Occipital lobe (tissue), 3 donors: ENCODE measurements at places on chromosomes 2 and 18. TPM values are rescaled to one million over a fixed set of nuclear protein-coding genes. Genes with fewer than 3 reads are reported as not detected.
A peak's percentile ranks its signal among the peaks of the same experiment; 100 is the strongest.

- no peak for DNase-seq
Measured at GRCh38 chr18:13587001-13587400, 139.4 kb downstream of the FAM210A start.

DNA sequence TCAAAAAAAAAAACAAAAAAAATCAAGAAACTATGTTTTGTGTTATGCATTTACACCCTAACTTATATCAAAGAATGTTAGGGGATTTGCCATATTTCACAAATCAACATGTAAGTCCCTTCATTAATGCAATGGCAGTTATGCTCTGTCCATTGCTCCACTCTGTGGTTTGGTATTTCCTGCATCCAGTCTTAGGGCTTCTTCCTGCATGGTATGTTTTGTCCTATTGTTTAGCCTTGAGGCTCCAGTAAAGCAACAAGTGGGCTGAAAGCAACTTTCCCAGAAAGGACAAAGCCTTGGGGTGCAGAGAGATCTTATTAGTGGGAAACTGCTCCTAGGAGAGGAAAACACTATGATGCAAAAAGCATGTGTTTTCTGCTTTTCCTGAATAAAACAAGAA is 474.1 kb downstream of the IRS1 start:
- no peak for DNase-seq

- no peak for DNase-seq
Measured at GRCh38 chr2:166593403-166593802, 99.4 kb upstream of the SCN7A start.

DNA sequence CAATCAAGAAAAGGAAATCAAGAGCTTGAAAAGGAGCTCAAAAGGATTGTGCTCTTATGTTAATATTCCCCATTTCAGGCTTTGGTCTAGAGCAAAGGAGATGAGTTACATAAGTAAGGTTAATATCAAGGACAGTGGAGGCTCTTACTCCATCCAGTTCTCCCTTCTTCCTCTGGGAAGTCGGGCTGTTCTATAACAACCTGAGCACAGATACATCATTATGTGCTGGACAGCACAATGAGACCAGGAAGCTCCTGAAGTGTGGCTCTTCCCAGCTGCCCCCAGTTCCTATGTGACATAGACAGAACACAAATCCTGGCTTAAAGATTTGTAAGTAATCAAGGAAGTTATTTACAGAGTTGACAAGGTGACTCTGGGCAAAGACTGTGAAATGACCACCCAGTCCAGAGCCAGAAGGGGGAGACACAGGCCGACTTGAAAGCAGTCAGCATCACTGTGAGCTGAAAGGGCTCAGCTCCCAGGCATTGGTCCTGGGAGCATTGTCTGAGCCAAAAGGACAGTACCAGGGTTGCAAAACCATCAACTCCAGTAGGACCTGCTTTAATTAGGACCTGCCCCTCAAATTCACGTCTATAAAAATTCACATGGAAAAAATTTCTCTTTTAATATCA is 917.6 kb upstream of the ACVR2A start:
- DNase-seq = no peak

GRCh38 chr2:118881490-118882129 is 34.2 kb upstream of the EN1 start:
- DNase-seq = peak; percentile 13

GRCh38 chr2:88234760-88235159 is 64.6 kb downstream of the THNSL2 start:
- DNase-seq = no peak

DNA sequence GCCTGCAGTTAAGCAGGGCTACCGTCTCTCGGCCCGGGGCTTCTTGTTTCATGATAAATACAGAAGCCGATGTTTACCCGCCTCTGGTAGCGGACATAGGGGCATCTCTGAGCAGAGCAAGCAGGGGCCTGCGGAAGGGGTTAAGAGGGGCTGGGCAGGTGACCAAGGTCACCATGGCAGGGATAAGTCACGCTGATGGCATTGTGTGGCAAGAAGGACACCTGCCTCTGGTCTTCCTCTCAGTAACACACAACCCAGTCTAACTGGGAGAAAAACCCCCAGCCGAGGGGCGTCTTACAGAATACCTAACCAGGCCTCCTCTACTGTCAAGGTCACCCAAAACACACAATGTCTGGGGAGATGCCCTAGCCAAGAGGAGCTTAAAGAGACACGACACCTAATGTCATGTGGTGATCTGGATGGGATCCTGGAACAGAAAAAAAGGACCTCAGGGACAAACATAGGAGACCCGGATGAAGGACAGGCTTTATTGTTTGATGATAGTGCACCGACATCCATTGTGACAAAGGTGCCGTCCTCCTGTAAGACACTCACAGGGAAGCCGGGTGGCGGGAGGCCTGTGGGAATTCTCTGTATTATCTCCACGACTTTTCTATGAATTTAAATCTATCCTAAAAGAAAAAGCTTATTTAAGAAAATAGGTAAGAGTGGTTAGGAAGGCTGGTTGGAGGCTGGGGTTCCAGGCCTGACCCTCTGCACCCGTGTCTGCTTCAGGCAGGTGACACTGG is 24.8 kb downstream of the SH3BP4 start:
- no peak for DNase-seq

GRCh38 chr2:150409196-150409595 is 78.3 kb downstream of the RND3 start:
- no peak for DNase-seq

GRCh38 chr18:58013241-58014211 is 30.5 kb upstream of the NEDD4L start:
- DNase-seq = no peak

- DNase-seq = no peak
Measured at GRCh38 chr2:8986327-8986976, 17.0 kb downstream of the MBOAT2 start.

DNA sequence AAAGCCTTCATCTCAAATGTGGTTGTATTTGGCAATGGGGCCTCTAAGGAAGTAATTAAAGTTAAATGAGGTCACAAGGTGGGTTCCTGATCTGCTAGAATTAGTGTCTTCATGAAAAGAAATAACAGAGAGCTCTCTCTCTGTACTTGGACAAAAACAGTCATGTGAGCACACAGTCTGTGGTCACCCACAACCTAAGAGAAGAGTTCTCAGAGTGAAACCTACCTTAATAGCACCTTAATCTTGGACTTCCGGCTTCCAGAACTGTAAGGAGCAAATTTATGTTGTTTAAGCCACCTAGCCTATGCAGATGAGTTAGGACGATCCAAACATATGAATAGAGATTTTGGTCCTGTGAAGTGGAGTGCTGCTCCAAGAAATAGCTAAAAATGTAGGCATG is 758.9 kb downstream of the LRRTM4 start:
- DNase-seq = no peak

DNA sequence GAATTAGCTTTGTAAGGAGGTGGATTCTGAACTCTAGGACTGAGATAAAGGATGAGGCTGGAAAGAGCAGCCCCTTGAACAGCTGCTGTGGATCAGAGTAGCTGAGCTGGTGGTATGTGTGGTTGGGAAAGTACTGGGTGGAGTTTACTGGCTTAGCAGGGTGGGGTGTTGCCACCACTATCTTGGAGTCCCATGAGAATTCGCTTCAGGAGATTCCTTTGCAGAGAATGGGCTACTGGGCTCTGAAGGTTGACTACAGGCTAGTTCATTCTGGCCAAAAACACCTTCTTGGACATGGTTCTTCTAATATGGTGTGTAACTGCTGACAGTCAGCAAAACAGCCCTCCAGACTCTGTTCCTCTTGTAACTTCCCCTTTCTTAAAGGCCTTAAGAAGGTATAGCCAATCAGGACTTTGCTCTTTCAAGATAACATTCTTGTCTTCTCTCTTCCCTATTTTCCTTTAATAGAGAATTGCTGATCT is 52.7 kb downstream of the TET3 start:
- no peak for DNase-seq

- no peak for DNase-seq
Measured at GRCh38 chr2:63843791-63844190, 2.1 kb downstream of the UGP2 start.

GRCh38 chr2:121524685-121525425 is 5.8 kb upstream of the RNU4ATAC start:
- no peak for DNase-seq

GRCh38 chr2:195674491-195675221 is 17.6 kb downstream of the SLC39A10 start:
- DNase-seq = no peak

DNA sequence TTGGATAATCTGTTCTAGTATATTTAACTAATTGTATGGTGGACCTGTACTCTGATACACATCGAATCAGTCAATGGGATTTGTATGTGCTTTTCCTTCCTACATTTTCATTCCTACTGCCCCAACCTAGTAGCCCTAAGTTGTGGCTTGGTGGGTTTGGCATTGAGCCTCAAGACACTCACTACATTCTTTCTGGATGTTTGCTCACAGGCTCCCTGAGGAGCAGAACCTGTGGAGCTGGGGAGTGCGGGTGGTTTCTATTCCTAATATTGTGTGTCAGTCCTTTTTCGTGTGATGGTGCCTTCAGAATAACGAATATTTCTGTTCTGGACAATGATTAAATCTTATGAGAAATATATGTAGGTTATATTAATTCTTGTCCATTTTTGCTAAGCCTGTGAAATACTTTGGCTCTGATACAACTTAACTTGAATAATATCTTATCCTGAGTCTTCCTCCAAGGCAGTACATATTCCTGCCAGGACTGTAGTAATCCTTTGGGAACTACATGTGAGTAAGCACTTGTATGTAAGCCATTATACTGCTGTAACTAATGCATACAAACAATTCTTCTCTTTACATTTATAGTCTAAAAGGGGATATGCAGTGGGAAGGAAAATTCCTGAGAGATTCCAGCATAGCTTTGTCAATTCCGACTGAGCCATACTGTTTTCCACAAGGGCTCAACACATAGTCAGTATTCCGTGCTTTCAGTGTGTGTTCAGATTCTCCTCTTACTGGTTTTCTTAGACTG is 150.6 kb downstream of the AGPS start:
- DNase-seq = no peak

- no peak for DNase-seq
Measured at GRCh38 chr2:135820003-135820618, 16.9 kb downstream of the LCT start.

DNA sequence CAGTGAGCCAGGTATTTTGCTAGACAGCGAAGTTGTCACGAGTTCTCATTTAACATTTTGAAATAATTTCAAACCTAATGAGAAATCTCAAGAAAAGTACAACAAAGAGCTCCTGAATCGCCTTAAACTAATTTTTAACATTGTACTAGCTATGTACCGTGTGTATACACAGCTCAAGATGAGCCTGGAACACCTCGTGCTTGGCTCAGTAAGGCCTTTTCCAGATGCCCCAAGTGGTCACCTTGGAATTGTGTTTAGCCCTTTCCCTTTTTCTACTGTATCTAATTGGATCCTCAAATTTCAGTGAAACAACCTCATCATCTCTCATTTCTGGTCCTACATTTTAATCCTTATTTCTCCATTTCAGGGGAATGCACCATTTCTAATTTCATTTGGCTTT is 7.2 kb downstream of the PTPN4 start:
- DNase-seq = no peak

- no peak for DNase-seq
Measured at GRCh38 chr2:103876611-103877010, 977.3 kb upstream of the POU3F3 start.

GRCh38 chr2:133968446-133968845 is 285.4 kb upstream of the MGAT5 start:
- no peak for DNase-seq

GRCh38 chr2:219421323-219421722 is 3.1 kb downstream of the DES start:
- no peak for DNase-seq

DNA sequence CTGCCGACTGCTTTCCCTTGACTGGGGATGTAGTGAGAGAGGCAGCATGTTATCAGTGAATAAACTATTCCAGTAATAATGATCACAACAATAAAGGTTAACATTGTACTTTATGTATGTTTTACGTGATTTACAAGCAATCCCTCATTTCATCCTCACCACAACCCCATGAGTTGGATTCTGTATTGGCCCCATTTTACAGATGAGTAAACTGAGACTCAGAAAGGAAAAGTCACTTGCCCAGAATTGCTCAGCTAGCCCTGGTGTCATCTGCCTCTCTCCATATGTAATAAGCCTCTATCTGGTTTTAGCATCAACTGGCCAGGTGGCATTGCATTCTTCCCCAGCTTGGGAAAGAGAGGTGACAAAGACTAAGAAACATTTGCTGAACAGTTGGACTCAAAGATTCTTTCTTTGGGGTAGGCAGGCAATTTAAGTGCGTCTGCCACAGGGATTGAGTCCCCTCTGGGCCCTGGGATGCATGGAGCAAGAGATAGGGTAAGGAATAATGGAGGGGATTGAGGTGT is 2.2 kb downstream of the CXCR2 start:
- DNase-seq = no peak

DNA sequence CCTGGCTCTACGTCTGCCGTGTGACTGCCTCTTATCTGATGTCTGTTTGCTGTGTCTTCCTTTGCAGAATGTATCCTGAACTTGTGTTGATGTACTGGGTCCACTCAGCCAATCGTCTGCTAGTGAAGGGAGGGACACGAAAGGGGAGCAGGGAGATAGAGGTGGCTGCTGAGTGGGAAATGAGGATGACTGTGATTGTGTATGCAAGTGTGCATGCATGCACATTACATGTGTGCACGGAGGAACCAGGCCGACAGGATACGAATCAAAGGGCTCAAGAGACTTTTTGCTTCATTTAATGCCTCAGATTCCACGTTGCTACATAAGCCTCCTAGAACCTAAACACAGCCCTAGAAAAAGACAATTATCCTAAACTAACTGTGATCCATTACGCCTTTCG is 111.2 kb downstream of the TFCP2L1 start:
- DNase-seq = no peak

DNA sequence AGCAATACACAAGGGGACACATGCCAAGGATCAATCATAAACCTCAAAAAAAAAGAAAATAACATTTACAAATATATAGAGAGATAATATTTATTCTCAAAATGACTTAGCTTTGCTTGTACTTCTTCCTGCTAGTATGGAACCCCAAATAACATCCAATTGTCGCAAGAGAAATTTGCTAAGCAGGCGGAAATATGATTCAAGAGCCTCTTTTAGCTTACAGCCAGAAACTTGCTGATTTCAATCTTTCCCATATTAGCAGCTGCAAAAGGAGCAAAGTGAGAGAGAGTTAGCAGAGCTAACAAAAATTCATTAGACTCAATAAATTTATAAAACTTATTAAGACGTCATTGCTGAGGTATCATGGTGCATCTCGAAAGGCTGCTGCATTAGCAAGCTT is 294.9 kb downstream of the FSIP2 start:
- no peak for DNase-seq

- DNase-seq = peak; percentile 82
Measured at GRCh38 chr2:85813982-85814801, 60.4 kb downstream of the ATOH8 start.

RESP18 gene
- not detected for total RNA-seq

AQP12B gene
- total RNA-seq = not detected

ZCCHC2 gene
- total RNA-seq = 13.1 TPM

SAG gene
- not detected for total RNA-seq

LDLRAD4 gene
- total RNA-seq = 129 TPM

SOX11 gene
- total RNA-seq = 413 TPM

EML4 gene
- 41.6 TPM for total RNA-seq

STEAP3 gene
- total RNA-seq = not detected

ESPNL gene
- 0.16 TPM for total RNA-seq

UGT1A4 gene
- not detected for total RNA-seq

VIT gene
- not detected for total RNA-seq

RGPD4 gene
- not detected for total RNA-seq
